ENCODE measurements at places on chromosomes 7 and 10. TPM values are rescaled to one million over a fixed set of nuclear protein-coding genes. Genes with fewer than 3 reads are reported as not detected.

DNA sequence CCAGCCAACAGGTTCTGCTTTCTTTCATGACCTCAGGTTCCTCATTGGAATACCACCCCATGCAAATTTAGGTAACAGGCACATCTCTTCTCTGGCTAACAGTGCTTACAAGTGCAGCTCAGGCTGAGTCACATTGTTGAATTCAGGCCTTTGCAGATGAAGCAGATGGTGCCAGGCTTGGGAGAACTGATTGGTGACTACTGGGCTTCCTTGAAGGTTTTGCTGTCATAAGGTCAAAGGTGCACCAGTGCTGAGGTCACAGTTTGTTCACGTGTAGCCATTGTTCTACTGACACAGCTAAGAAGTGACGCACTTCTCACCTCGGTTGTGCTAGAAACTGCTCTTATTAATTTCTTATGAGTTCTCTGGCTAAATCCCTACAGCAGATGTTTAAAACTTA, 128.6 kb upstream of the BMPER start:
- no peak overlapping the region for H3K4me3 ChIP-seq
- H3K27me3 ChIP-seq, result no peaks in the 10 kb centered on the region
- no peak for DNase-seq
- no peak overlapping the region for H3K27ac ChIP-seq
- no peaks in the 10 kb centered on the region for H3K36me3 ChIP-seq

DNA sequence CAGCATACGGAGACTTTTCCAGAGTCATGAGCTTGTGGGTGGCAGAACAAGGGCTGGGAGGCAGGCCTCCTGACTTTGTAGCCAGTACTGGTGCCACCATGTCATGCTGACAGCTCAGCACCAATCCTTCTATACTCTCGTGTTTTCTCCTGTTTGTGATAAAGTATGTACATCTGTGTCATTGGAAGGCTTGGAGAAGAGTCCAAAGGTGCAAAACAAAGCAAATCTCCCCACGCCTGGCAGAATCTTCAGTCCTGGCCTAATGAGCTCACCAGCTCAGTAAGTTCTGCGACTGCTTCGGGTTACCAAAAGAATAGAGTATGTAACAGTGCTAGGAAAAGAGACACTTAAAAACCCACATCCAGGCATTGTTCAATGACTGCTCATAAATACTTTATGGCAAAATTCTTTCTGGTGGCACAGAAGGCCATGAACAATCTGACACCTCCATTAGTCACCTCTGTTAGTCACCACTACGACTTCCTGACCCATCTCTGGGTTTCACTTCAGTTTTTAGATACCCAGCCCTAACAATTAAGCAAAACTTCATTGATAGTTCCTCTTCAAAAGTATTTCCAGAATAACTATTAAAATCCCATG, 24.5 kb downstream of the STEAP1 start:
- H3K27me3 ChIP-seq, result no peaks in the 10 kb centered on the region
- H3K36me3 ChIP-seq, result no peaks in the 10 kb centered on the region
- H3K4me1 ChIP-seq, result no peaks in the 10 kb centered on the region
- no peak overlapping the region for H3K27ac ChIP-seq
- no peak overlapping the region for H3K4me3 ChIP-seq

DNA sequence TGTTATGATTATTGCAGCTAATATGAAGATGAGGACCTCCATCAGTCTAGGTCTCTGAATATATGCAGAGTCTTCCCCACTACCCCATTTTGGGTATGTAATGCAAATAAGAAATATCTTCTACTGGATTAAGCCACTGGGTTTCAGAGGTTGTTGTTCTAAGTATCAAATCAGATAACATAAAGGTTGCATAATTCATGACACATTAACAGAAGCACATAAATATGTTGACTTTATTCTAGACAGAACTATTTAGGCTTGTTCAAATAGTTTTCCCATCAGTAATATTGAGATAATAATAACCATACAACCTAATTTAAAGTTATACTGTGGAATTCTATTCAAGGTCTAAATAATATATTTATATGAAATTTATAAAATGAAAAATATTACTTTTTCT, 157.1 kb downstream of the ETV1 start:
- H3K36me3 ChIP-seq, result no peaks in the 10 kb centered on the region
- DNase-seq, result no peak
- H3K4me1 ChIP-seq, result no peaks in the 10 kb centered on the region

GRCh38 chr10:97215619-97216260, 30.0 kb upstream of the SLIT1 start:
- DNase-seq, result no peak
- no peaks in the 10 kb centered on the region for H3K36me3 ChIP-seq
- no peak overlapping the region for H3K27ac ChIP-seq
- no peak overlapping the region for H3K4me3 ChIP-seq
- H3K27me3 ChIP-seq, result no peaks in the 10 kb centered on the region

GRCh38 chr10:77531441-77532001, 106.1 kb downstream of the KCNMA1 start:
- no peak overlapping the region for H3K4me3 ChIP-seq
- H3K4me1 ChIP-seq, result peaks cover 96% of the 10 kb centered on the region
- DNase-seq, result peak; percentile 82
- H3K36me3 ChIP-seq, result no peaks in the 10 kb centered on the region

GRCh38 chr10:77643795-77644468, 6.3 kb upstream of the KCNMA1 start:
- no peak overlapping the region for H3K27ac ChIP-seq
- peaks cover 28% of the 10 kb centered on the region for H3K4me1 ChIP-seq
- H3K4me3 ChIP-seq, result no peak overlapping the region
- DNase-seq, result no peak

GRCh38 chr7:121079425-121080169, 91.1 kb downstream of the CPED1 start:
- H3K27ac ChIP-seq, result no peak overlapping the region
- H3K27me3 ChIP-seq, result no peaks in the 10 kb centered on the region
- H3K4me3 ChIP-seq, result no peak overlapping the region
- DNase-seq, result no peak

DNA sequence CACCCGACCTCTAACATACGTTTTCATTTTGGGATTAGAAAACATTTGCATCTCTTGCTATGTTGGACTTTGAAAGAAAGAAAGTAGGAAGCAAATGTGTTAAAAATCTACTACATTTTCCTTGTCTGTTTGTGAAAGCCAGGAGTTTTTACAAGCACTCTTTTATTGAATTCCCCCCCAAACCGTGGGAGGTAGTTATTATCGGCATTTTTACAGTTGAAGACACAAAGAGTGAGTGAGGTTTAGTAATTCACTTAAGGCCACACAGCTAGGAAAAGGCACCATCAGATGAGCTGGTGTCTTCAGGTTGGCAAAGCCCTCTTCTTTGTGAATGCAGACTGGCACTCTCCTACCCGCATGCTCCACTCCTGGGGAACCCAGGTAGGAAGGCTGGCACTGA, 23.5 kb upstream of the SFMBT2 start:
- no peak overlapping the region for H3K27ac ChIP-seq
- no peak overlapping the region for H3K4me3 ChIP-seq
- DNase-seq, result no peak
- peaks cover 10% of the 10 kb centered on the region for H3K27me3 ChIP-seq

DNA sequence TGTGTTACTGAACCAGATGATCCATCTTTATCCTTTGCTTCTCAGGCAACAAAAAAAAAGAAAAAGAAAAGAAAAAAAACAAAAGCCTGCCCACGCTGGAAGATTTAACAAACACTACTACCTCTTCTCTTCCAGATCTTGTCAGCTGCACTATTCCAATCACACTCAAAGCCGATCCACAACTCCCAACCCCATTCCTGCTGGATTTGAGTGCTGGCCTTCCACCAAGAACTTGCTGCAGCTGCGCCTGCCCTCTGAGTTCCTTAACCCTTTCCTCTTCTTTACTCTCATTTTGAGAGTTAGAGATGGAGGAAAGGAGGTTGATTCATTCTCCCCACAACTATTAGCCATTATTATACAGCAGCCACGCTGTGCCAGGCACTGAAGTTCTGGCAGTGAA, 16.0 kb upstream of the ITGA8 start:
- DNase-seq, result no peak
- no peak overlapping the region for H3K4me3 ChIP-seq
- no peaks in the 10 kb centered on the region for H3K36me3 ChIP-seq
- H3K27ac ChIP-seq, result no peak overlapping the region

DNA sequence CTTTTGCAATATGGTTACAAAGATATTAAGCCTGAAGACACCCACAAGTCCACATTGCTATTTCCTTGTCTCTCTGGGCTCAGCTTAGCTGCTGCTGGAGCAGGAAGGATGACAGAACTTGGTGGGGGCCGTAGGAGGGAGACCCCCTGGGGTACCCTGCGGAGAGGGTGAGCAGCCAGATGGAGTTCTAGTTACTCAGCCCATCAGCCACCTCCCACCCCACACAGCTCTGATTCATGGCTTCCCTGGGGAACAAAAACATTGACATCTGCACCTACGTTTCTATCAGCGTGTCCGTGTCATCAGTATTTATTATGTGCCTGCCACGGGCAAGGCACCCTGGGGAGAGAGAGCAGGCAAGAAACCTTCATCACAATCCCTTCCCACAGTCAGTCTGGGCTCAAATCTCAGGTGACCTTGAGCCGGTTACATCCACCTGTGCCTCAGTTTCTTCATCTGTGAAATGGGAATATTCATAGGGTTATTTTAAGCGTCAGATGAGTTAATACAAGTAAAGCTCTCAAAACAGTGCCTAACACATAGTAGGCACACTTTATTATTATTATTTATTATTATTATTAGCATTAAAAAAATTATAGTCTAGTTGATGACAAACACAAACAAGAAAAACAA, 131.5 kb downstream of the C10orf105 start:
- no peak overlapping the region for H3K4me3 ChIP-seq
- no peaks in the 10 kb centered on the region for H3K27me3 ChIP-seq
- no peak overlapping the region for H3K27ac ChIP-seq
- no peak for DNase-seq

GRCh38 chr7:24697416-24697815, 59.8 kb downstream of the GSDME start:
- no peak overlapping the region for H3K27ac ChIP-seq
- H3K4me3 ChIP-seq, result no peak overlapping the region
- H3K27me3 ChIP-seq, result no peaks in the 10 kb centered on the region
- DNase-seq, result no peak
- peaks cover 30% of the 10 kb centered on the region for H3K4me1 ChIP-seq
- H3K36me3 ChIP-seq, result no peaks in the 10 kb centered on the region

DNA sequence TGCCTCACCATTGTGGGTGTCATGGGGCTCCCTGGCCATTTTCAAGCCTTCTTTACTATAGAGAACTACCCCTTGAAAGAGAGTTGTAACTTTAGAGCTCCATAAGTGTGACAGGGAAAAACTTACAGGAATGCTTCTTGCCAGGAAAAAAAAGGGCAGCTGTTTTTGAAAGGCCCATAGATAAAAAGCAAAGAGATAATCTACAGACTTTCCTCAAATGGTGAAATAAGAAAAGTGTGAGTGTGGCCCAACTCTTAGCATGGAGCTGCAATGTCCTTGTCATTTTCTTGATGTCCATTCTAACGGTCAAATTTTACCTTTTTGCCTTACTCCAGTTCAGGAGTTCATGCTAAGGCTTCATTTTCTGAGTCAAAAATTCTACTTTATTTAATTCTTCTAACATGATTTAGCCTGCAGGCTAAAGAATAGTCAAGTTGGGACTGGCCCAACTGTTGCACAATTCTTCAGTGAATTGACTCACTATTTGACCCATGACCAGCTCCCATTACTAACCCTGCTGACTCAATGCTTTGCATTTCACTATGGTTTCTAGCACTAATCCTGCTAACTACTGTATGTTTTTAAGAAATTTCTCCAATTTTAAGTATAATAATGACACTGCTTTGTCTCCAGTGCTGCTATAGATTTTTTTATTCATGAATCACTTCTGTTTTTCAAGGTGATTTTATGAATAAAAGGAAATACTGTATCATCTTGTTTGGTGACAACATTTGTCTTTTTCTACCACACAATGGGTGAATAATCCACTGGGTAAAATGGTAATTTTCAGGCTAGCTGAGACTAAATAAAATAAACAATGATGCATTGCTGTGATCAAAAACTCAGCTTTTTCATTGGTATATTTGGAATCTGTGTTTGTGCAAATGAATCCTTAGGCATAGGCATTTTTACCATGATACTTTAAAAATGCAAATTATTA, 41.4 kb upstream of the SGCE start:
- no peaks in the 10 kb centered on the region for H3K36me3 ChIP-seq
- no peaks in the 10 kb centered on the region for H3K27me3 ChIP-seq
- no peak overlapping the region for H3K27ac ChIP-seq
- H3K4me1 ChIP-seq, result no peaks in the 10 kb centered on the region
- no peak overlapping the region for H3K4me3 ChIP-seq
- peak; percentile 86 for DNase-seq

DNA sequence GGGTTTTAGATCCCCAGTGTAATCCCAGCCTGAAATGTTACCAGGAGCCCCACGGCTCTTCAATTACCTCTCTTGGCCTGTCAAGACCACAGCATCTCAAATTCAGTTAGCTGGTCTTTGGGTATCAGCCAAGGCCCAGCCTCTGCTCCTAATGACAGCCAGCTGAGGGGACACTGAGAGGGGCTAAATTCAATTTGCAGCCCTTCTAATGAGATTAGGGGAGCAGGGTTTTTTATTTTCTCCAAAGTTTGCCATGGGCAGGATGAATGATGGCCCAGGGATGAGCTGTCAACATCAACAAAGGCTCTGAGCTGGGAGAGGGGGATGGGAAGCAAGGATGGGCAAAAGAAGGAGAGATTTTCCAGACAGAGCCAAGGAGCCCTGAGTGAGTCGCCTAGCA, 116.8 kb upstream of the TBX20 start:
- no peak for DNase-seq
- H3K27me3 ChIP-seq, result no peaks in the 10 kb centered on the region
- H3K4me3 ChIP-seq, result no peak overlapping the region
- no peak overlapping the region for H3K27ac ChIP-seq
- H3K36me3 ChIP-seq, result no peaks in the 10 kb centered on the region

DNA sequence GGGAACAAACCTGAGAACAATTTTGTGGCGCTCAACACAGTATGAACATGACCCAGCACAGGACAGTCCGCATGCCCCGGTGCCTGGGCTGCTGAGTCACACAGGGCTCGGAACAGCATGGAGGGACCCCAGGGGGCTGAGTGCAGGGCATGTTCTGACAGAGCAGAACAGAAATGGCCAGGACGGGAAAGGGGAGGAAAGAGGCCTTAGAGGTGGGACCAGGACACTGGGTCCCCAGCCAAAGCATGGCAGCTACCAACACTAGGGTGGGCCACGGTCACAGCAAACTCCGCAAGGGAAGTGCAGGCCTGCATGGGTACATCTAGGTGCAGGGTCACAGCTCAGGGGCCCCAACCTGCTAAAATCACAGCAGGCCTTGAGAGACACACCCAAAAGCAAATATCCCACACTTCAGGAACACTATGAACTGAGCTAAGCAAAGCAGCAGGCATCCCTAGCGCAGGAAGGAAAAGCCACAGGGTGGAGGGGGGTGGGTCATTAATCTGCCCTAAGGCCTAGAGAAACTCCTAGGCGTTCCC, 5.6 kb downstream of the IMPDH1 start:
- no peak for DNase-seq
- H3K27me3 ChIP-seq, result no peaks in the 10 kb centered on the region
- H3K4me3 ChIP-seq, result no peak overlapping the region
- H3K4me1 ChIP-seq, result peaks cover 47% of the 10 kb centered on the region
- no peak overlapping the region for H3K27ac ChIP-seq
- H3K36me3 ChIP-seq, result no peaks in the 10 kb centered on the region

Gene PAPOLB
- 1.1 TPM for total RNA-seq

Gene BAIAP2L1
- total RNA-seq, result 0.36 TPM

Gene PLEKHS1
- not detected for total RNA-seq

Gene GPER1
- total RNA-seq, result 10.7 TPM

Gene RAPGEF5
- total RNA-seq, result 10.3 TPM

Gene PAPSS2
- total RNA-seq, result 8.2 TPM

Gene TFEC
- total RNA-seq, result 9.1 TPM

Gene IFIT1B
- not detected for total RNA-seq

Gene PRSS37
- total RNA-seq, result not detected

Gene CFAP58
- 0.36 TPM for total RNA-seq

Gene CPA2
- not detected for total RNA-seq

Gene CFTR
- under 0.01 TPM for total RNA-seq

Gene GPR15LG
- not detected for total RNA-seq
